ENCODE measurements at places on chromosomes 5 and 9.

GRCh38 chr9:129236441-129237145 is 58.5 kb upstream of the IER5L start:
- no peak for DNase-seq

- no peak for DNase-seq
Observed at GRCh38 chr5:89613222-89613956, 730.4 kb upstream of the MEF2C start.

- no peak for DNase-seq
Observed at GRCh38 chr9:108182950-108183381, 672.8 kb downstream of the ACTL7B start.

GRCh38 chr5:133222521-133222920 is 170.7 kb downstream of the HSPA4 start:
- DNase-seq, result no peak

DNA sequence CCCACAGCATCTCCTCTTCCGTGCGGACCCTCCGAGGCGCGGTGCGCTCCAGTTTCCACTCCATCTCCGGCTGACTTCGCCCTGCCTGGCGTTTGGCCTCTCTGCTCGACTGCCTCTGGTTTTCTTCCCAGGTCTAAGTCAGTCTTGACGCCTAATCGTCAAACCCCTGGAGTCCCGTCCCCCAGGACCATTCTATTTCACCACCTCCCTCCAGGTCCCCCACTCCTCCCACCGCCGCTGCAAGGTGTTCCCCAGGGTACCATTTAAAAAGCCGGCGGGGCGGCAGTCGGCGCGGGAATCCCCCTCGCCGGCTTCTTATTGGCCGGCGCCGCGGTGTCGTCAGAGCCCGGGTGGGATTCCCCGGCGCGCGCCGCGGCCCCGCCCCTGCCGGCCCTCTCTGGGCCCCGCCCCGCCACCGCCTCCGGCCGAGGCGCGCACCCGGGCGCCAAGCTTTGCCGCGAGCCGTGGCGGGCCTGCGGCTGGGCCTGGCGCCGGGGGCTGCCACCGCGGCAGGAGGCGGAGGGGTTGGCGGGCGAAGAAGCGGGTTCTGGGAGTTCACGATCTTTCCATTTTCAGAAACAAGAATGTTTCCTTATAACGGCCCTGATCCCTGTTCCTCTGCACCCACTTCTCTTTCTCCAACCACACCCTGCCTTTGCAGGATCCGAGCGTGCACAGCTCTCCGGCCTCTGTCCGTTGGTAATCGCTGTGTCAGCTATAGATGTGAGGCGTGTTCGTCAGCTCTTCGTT is at the start of gene CDC20B:
CDC20B (minus strand) TSS at position 241 of the 750 bp plus-strand sequence; CDS start at position 64, 177 bp downstream.
- DNase-seq, result peak; percentile 40

GRCh38 chr9:8477450-8477849 is 677.9 kb upstream of the DMAC1 start:
- no peak for DNase-seq

DNA sequence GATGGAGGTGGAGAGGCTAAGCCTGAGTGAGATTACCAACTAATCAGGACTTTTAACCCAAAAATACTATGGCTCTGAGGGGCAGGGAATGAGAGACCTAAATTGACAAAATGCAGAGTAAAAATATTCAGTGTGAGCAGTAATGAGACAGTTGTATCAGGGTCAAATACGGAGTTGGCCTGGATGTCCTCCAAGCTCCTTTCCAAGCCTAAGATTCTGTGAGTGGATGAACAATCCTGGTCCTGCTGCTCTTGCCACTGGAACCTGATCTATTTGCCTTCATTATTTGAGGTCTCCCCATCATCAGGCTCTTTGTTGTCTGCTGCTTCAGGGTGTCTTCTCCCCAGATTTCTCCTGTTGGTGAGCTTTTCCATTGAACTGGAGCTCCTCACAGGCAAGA is 1.1 kb downstream of the PDCD1LG2 start:
- DNase-seq, result no peak

- DNase-seq, result no peak
Observed at GRCh38 chr5:110361471-110361870, 365.0 kb downstream of the TMEM232 start.

DNA sequence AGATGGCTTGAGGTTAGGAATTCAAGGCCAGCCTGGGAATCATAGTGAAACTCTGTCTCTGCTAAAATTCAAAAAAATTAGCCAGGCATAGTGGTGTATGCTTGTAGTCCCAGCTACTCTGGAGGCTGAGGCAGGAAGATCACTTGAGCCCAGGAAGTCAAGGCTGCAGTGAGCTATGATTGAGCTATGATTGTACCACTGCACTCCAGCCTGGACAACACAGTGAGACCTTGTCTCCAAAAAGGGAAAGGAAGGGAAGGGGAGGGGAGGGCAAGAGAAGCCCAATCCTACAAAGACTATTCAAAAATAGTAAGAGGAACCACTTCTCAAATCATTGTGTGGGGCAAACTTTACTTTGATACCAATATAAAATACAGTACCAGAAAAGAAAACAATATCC is 11.2 kb downstream of the SEMA4D start:
- DNase-seq, result no peak

DNA sequence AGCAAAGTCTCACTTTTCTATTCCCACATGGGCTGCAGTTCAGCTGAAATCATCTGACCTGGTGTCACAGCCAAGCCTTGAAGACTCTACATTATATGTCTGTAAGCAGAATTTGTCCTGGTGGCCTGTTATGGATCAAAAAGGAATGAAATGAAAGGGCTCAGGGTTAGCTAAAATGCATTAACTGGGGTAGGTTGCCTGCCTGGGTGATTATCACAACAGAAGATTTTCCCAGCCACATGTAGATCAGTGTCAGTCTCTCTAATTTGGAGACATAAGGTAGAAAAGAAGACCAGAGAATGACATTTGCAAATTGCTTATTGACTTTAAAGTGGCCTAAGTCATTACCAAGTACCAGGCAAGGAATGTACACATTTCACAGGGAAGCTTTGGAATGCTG is 289.0 kb downstream of the CAAP1 start:
- no peak for DNase-seq

DNA sequence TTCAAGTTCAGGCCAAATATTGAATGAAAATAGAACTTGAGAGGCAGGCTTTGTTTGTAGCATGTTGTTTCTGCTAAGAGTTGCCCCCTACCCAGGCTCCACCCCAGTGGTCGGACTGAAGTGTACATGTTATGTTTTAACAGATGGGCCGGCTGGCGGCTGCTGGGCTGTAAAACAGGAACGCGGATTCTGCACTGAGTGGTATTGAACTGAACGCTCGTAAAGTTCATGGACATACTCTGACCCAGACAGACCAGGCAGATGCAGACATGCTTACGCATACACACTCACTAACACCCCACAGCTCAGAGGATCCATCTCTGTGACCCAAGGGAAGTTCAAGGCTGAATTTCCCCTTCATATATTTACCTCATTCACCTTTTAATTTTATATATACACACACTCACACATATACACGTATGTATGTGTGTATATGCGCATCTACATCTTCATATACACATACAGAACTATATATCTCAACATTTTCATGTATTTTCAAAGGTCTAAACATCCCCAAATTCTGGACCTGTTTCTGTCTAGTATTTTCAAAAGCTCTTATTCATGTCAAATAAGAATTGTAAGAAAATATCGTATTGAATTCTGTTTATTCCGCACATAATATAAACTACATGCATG is 1.4 kb downstream of the MARCHF3 start:
- no peak for DNase-seq

DNA sequence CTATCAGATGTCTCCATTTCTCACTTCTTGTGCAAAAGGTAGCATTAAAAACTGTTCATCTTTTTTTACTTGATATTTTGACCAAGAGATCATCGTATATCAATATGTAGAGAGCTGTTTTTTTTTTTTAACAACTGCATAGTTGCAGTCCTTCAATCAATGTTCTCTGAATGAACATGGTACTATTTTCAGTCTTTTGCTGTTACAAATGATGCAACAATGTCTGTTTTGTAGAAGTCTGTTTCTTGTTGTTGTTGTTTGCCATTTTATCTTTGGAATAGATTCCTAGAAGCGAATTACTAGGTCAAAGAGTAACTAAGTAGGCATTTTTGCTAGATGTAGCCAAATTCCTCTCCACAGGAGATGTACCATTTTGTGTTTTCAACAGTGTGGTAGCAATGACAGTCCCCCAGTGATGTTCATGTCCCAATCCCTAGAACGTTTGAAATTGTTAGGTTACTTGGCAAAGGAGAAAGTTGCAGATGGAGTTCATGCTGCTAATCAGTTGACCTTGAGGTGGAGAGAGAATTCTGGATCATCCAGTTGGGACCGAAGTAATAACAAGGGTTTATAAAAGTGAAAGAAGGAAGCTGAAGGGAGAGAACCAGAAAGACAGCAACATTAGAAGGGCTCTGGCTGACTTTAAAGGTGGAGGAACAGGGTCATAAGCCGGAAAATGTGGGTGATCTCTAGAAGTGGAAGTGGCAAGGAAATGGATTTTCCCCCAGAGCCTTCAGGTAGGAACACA is 6.3 kb downstream of the MTREX start:
- no peak for DNase-seq

GRCh38 chr5:179484761-179485160 is 65.6 kb upstream of the RUFY1 start:
- DNase-seq, result no peak

GRCh38 chr5:61309115-61309514 is 22.9 kb upstream of the ZSWIM6 start:
- no peak for DNase-seq

DNA sequence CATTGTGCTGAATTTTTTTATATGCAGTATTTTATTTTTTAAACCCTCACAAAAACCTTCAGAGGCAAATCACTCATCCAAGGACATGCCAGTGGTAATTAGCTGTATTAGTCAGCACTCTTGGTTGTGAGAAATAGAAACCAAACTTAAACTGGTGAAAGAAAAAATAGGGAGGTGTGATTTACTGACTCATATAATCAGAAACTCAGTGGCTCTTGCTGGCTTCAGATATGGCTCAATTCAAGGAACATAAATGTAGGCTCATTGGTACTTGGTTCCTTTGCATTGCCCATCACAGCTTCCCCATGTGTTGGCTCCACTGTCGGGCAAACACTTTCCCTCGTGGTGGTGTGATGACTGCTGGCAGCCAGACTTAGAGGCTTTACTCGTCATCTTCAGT is 497.2 kb downstream of the MAT2B start:
- DNase-seq, result no peak

DNA sequence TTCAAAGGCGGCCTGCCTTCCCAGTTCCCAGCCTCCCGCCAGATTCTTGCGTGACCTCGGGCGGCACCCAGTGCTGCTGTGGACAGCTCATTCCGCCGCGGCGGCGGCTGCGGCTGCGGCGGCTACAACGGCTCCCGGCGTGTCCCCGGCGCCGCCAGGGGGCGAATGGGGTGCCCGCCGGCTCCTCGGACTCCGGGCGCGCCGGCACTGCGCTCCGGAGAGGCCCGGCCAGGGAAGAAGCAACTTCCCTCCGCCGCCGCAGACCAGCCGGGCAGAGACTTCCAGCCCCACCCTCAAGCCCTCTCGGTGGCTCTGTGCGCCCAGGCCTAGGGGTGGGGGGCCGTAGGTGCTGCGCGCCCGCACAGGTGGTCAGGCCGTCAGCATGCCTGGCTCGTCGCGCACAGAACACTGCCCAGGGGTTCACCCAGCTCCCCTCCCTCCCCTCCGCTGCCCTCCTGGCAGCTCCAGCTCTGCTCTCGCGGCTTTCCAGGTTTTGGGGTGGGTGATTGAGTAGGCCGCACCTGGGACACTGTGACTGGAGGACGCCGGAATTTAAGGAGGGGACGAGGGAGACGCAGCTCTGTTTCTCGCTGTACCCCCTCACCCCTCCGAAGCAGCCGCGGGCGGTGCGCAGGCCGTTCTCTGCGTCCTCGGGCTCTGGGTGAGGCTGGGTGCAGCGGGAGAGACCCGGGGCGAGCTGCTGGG is 20.2 kb downstream of the IGIP start:
- DNase-seq, result peak; percentile 18

- DNase-seq, result no peak
Observed at GRCh38 chr9:91422758-91423711, 597 bp downstream of the NFIL3 start.

DNA sequence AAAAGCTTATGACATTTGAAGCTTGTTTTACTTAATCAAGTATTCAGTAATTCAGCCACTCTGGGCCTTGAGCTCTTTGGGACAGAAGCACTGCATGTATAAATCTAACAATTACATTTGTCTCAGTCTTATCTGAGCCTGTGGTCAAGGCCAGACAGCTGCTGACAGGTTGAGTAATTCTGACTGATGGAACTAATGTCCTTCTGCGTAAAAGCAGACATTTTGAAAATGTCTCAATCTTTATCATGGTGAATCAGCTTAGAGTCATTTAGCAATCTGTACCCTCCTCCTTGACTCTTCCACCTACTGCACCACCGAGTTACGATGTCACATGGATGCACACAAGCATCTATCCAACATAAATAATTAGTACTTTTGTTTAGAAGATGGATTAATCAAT is 400.0 kb downstream of the ARRDC3 start:
- no peak for DNase-seq

DNA sequence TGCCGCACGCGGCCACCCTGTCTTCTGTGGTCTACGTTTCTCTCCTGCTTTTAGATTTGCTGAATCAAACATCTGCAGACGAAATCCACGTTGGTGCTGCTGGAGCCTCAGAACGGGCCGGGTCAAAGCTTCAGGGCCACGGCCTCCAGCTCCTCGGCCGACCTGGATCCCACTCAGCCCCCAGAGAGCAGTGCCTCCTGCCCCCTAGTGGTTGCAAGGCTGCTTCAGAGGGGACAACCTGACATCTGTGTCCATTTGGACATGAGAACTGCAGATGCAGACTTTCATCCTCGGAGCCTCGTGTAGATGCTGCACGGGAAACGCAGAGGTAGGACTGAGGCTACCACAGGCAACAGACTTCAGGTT is 23.0 kb upstream of the SLC6A3 start:
- DNase-seq, result no peak

GRCh38 chr5:153831973-153832372 is 206.7 kb downstream of the FAM114A2 start:
- DNase-seq, result no peak

GRCh38 chr5:40585537-40586267 is 94.0 kb upstream of the PTGER4 start:
- DNase-seq, result no peak
